ENCODE measurements at places on chromosomes 7 and 10. TPM values are rescaled to one million over a fixed set of nuclear protein-coding genes. Genes with fewer than 3 reads are reported as not detected.
A peak's percentile ranks its signal among the peaks of the same experiment; 100 is the strongest.

- no peak for DNase-seq
Measured at GRCh38 chr7:116552602-116553001, 27.8 kb downstream of the CAV1 start.

DNA sequence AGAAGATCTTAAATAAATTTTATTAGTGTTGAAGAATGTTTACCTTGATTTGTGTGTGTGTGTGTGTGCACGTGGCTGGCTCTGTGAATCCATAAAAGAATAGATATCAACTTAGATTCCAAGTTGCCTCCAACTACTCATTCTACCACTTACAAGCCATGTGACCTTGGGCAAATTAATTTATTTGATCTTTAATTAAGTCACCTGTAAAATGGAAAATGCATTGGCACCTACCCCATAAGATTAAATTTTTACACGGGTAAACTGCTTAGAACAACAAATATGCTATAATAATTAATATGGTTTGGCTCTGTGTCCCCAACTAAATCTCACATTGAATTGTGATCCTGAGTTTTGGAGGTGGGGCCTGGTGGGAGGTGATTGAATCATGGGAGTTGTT, 604.9 kb upstream of the NRG3 start:
- DNase-seq: no peak

GRCh38 chr7:10973942-10974911, 555 bp downstream of the PHF14 start:
- DNase-seq: peak; percentile 55

GRCh38 chr10:75782463-75783248, 351.2 kb downstream of the LRMDA start:
- DNase-seq: no peak

DNA sequence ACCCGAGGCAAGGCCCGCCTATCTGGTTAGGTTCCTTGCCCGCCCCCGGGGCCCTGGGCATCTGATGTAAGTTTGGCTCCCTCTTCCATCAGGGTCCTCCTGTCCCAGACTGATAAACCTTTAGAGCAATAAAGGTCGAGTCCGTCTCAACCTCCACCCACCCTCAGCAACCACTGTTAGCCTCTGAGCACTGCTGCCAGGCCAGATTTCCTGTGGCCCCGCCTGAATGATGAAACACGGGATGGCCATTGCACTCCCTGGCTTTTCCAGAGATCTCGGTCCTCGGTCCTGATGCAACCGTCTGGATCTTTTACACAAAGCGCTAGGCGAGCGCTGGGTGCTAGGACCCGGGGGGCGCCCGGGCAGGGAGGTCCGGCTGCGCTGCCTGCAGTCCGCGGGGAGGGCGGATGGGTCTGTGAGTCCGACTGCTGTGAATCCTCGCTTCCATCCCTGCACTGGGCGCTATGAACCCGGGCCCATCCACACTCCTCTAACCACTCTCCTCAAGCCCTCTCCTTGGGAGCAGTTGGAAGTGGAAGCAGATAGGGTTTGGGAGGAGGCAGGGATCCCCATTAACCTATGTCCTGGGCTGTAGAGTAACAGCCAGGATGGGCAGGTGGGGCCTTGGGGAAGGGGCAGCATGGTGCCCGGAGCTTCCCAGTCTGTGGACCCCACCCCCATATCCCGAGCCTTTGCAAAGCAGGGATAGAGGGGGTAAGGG, 875 bp upstream of the DDIT4 start:
- peak; percentile 72 for DNase-seq

DNA sequence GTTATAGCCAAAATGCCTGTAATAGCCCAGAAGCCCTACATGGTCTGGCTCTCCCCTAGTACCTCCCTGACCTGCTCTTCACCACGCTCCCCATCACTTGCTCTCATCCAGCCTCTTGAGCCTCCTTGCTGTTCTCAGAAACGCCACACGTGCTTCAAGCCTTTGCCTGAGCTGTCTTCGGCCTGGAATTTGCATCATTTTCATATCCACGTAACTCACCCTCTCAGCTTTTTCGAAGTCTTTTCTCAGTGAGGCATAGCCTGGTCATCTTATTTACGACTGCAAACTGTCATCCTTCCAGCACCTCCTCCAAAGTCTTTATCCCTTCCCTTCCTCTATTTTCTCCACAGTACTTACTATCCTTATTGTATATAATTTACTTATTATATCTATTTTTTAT, 151.0 kb upstream of the AHR start:
- no peak for DNase-seq

- DNase-seq: no peak
Measured at GRCh38 chr7:138829335-138829734, 31.3 kb upstream of the ATP6V0A4 start.

CREB5 gene
- polyA plus RNA-seq: not detected

VGF gene
- not detected for polyA plus RNA-seq
